Osteocyte (in vitro differentiated cells): ENCODE measurements at places on chromosomes 5 and 9. TPM values are rescaled to one million over a fixed set of nuclear protein-coding genes. Genes with fewer than 3 reads are reported as not detected.

- no peaks in the 10 kb centered on the region for H3K36me3 ChIP-seq
- no peak overlapping the region for H3K4me3 ChIP-seq
- peaks cover 43% of the 10 kb centered on the region for H3K4me1 ChIP-seq
- H3K27me3 ChIP-seq: no peaks in the 10 kb centered on the region
- DNase-seq: no peak
These were observed 105.6 kb upstream of the PCA3 start for GRCh38 chr9:76658510-76659231.

DNA sequence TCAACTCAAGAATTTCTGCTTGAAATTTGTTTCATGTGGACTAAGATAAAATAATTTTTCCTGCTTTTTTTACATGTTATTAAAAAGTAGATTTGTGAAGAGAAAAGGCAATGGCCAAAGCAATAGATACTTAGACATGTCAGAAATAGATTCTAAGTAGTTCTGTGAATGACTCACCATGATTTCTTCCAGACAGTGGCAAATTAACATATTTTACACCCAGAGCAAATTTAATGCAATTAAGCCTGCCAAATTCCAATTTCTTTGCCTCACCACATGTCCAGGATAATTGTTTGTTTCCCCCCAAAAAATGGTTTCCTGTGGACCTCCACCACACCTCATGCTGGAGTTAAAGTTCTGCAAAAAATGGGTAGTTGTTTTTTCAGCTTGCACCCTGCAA is 651.4 kb downstream of the CETN3 start:
- H3K36me3 ChIP-seq: no peaks in the 10 kb centered on the region
- no peaks in the 10 kb centered on the region for H3K27me3 ChIP-seq
- H3K4me1 ChIP-seq: peaks cover 15% of the 10 kb centered on the region

DNA sequence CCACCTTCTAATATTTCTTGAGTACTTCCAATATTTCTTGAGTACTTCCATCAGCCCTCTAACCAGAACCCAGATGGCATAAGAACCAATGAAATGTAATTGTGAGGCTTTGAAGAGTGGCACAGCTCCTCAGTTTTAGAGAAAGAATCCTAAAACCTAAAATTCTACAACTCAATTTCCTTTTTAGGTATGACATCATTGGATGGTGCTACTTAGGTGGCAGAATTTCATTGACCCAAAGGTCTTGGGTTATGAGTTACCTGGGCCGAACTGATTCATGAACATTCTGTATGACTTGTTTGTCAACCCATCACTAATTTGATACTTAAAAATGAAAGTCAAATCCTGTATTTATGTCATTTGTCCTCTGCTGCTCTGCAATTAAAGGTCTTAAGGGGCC is 13.1 kb downstream of the HMGCS1 start:
- no peak overlapping the region for H3K4me3 ChIP-seq
- peaks cover 30% of the 10 kb centered on the region for H3K36me3 ChIP-seq
- DNase-seq: no peak
- H3K27me3 ChIP-seq: no peaks in the 10 kb centered on the region

DNA sequence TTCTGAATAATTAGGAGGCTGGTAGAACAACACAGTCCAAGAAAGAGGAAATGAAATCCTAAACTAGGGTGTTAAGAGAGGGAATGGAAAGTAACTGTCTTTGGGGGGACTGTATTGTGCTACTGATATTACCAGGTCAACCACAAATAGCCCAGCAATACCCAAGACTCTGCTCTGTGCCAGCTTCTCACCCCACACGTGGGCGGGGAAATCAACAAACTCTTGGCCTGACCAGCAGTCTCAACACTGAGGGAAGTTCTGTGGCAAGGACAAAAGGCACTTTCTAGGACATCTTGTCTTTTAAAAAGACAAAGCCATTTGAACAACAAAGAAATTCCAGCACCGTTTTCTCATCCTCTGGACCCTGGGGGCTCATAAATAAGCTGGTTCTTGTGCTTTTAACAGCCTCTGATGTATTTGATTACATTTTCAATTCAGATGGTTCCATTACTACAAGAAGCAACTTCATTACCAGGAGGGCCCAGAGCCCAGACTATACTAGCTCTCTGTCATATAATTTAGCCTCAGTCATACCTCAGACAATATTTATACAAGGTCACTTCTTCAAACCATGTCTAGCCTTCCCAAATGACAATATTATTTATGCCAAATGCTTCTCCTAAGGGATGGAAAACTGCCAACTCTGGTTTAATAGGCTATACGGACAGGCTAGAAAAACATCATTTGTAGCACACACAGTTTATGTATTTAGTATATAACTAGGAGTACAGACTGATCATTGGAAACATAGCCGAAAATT is 297.8 kb downstream of the CWC27 start:
- no peak overlapping the region for H3K4me3 ChIP-seq
- no peaks in the 10 kb centered on the region for H3K36me3 ChIP-seq
- peaks cover 28% of the 10 kb centered on the region for H3K4me1 ChIP-seq
- DNase-seq: no peak
- peak overlapping the region; percentile 56 for H3K27ac ChIP-seq
- H3K27me3 ChIP-seq: no peaks in the 10 kb centered on the region

GRCh38 chr5:142428036-142428772 is 103.4 kb upstream of the SPRY4 start:
- no peak overlapping the region for H3K4me3 ChIP-seq
- DNase-seq: no peak
- H3K4me1 ChIP-seq: peaks cover 27% of the 10 kb centered on the region
- peaks cover 3% of the 10 kb centered on the region for H3K27me3 ChIP-seq
- no peak overlapping the region for H3K27ac ChIP-seq
- H3K36me3 ChIP-seq: no peaks in the 10 kb centered on the region

DNA sequence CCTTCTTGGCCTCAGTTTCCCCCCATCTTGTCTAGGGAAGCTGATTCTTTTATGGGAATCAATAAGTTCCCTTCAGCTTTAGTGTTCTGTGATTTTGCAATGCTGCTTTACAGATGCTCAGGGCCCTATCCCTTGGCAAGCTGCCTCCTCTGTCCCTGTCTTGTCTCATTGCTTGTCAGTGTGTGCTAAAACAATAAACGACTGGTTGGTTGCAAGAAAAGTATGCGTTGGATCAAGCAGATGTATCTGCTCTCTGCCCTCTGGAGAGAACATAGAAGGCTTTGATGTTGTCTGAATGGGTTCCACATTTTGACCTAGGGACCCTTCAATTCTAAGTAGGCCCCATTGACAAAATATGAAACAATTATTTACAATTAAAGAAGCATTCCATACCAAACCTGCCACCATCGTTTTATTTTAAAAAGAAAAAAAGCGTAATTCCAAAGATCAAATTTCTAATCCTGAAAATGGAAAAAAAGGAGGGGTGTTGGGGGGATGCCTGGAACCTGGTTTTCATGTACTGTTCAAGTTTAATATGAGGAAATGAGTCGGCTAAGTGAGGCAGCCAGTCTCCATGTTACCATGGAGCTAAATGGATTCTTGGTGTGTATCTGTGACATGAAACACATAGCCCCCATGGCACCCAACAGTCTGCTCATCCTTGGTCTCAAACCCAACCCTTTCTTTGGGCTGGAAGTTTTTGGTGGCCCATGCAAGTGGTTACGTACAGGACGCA is 31.2 kb upstream of the TARS1 start:
- H3K36me3 ChIP-seq: peaks cover 2% of the 10 kb centered on the region
- H3K4me1 ChIP-seq: peaks cover 5% of the 10 kb centered on the region
- DNase-seq: no peak

- H3K4me1 ChIP-seq: peaks cover 2% of the 10 kb centered on the region
- no peak overlapping the region for H3K27ac ChIP-seq
- H3K36me3 ChIP-seq: peaks cover 12% of the 10 kb centered on the region
- H3K27me3 ChIP-seq: no peaks in the 10 kb centered on the region
- DNase-seq: no peak
These were observed 28.0 kb downstream of the TEX10 start for GRCh38 chr9:100324594-100325200.

DNA sequence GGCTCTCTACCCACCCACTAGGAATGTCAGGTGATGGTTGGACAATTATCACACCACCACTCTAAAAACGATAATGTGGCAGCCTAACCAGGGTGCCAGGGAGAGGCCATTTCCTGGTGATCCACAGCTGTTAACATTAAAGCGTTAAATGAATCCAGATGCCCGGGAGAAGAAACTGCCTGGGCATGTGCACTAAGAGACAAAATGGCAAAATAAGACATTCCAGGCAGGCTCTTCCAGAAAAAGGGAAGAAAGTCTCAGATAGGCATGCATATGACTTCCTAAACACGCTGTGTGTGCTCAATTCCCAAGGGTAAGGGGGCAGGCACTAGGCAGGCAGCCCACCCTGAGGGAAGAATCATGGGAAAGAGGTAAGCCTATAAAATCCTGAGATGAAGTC is 4.6 kb upstream of the TXN start:
- H3K27me3 ChIP-seq: no peaks in the 10 kb centered on the region
- no peak overlapping the region for H3K27ac ChIP-seq
- H3K4me1 ChIP-seq: peaks cover 15% of the 10 kb centered on the region

DNA sequence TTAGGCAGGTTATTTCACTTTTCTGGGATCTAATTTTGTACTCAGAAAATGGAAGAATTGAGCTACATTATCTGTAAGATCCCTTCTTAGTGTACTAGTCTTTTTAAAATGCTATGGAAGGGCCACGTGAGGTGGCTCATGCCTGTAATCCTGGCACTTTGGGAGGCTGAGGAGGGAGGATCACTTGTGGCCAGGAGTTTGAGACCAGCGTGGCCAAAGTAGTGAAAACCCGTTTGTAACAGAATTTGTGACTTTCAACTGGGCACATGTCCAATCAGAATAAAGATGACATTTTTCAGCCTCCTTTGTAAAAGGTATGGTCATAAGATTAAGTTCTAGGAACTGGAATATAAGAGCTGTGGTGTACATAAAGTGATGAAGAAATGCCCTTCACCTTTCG is 3.1 kb upstream of the RAB3C start:
- H3K27ac ChIP-seq: no peak overlapping the region
- no peaks in the 10 kb centered on the region for H3K36me3 ChIP-seq
- DNase-seq: no peak
- H3K4me3 ChIP-seq: no peak overlapping the region

DNA sequence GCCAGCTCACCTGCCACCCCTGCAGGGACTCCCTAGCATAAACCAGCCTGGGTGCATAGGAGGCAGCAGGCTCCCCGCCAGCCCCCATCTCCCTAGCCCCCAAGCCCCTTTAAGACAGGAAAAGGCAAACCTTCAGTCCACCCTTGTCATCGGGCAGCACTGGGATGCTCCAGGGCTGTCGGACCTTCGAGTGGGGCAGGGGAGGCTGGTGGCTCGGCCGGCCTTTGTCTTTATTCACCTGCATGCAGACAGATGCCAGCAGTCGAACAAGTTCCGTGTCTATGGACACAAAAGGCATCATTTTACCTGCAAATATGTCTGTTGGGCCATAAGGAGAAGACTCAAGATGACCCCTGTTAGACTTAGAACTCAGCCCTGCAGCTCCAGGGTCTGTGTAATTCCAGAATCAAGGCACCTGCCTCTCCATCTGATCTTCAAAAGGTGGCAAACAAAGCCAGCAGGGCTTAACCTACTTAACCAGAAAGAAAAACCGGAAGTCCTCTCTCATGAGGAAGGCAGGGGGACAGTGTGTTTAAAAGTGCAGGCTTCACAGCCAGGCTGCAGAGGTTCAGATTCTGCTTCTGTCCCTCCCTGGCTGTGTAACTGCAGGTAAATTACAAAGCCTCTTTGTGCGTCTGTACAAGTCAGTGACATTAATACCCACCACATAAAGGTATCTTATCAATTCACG is 16.2 kb downstream of the ANKS6 start:
- H3K4me3 ChIP-seq: no peak overlapping the region
- H3K36me3 ChIP-seq: peaks cover 17% of the 10 kb centered on the region
- H3K4me1 ChIP-seq: peaks cover 4% of the 10 kb centered on the region
- DNase-seq: peak; percentile 76

GRCh38 chr5:16050414-16050813 is 129.2 kb downstream of the MARCHF11 start:
- peaks cover 1% of the 10 kb centered on the region for H3K36me3 ChIP-seq
- no peak for DNase-seq
- no peak overlapping the region for H3K4me3 ChIP-seq
- no peaks in the 10 kb centered on the region for H3K27me3 ChIP-seq
- H3K4me1 ChIP-seq: peaks cover 11% of the 10 kb centered on the region
- H3K27ac ChIP-seq: no peak overlapping the region

- DNase-seq: peak; percentile 92
- H3K36me3 ChIP-seq: no peaks in the 10 kb centered on the region
These were observed 113.0 kb downstream of the GAPVD1 start for GRCh38 chr9:125374443-125375309.

DNA sequence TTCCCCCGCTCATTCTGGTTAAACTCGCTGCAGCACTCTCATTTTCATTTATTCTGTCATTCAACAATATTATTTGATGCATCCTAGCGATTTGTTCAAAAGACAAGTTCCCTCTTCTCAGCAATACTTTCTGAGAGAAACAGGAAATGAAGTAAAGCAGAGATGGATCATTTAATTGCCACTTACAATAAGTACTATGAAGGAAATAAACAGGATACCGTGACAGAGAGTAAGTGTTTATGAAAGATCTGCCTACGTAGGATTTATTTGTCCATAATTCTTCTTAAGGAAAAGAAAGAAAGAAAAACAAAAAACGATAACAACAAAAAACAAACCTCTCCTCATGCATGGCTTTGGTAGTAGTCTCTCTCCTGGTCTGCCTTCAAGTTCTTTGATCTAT is 406.8 kb upstream of the ZNF608 start:
- DNase-seq: no peak
- H3K36me3 ChIP-seq: no peaks in the 10 kb centered on the region
- H3K4me1 ChIP-seq: peaks cover 45% of the 10 kb centered on the region
- no peaks in the 10 kb centered on the region for H3K27me3 ChIP-seq
- no peak overlapping the region for H3K4me3 ChIP-seq
- H3K27ac ChIP-seq: peak overlapping the region; percentile 32

DNA sequence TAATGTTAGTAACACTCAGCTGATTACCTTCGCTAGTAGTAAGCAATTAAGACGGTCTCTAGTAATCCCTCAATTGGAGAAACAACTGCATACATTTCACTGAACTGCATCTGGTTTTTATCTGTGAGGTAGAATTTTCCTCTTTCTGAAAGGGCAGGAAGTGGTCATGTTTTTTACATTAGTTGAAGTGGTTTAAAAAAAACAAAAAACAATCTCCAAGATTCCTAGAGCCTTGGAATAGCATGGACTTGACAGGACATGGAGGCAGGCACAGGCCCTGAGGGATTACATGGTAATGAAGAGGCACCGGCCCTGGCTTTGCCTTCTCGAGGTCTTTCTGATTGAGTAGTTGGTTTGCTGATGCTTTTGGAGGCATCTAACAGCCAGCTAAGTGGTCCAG is 25.8 kb downstream of the THBS4 start:
- no peaks in the 10 kb centered on the region for H3K36me3 ChIP-seq
- H3K4me3 ChIP-seq: no peak overlapping the region
- H3K27ac ChIP-seq: no peak overlapping the region
- peak; percentile 44 for DNase-seq
- H3K4me1 ChIP-seq: peaks cover 16% of the 10 kb centered on the region

GRCh38 chr5:148374690-148375360 is 8.9 kb upstream of the FBXO38 start:
- no peaks in the 10 kb centered on the region for H3K27me3 ChIP-seq
- H3K4me3 ChIP-seq: no peak overlapping the region
- H3K4me1 ChIP-seq: no peaks in the 10 kb centered on the region
- DNase-seq: no peak
- no peak overlapping the region for H3K27ac ChIP-seq
- no peaks in the 10 kb centered on the region for H3K36me3 ChIP-seq

The PCDHB6 gene
- 1.4 and 1.6 TPM in 2 replicates for total RNA-seq

The FRMD3 gene
- total RNA-seq: 0.29 and 0.35 TPM in 2 replicates

The XRCC4 gene
- total RNA-seq: 4.2 and 5.1 TPM in 2 replicates

The FOXI1 gene
- total RNA-seq: not detected in 2 replicates

The HMHB1 gene
- not detected in 2 replicates for total RNA-seq

The TTLL11 gene
- total RNA-seq: 6.0 and 7.9 TPM in 2 replicates

The EIF4EBP3 gene
- 13.2 and 14.7 TPM in 2 replicates for total RNA-seq

The SHOC1 gene
- not detected in 2 replicates for total RNA-seq

The DAB2 gene
- 186 and 195 TPM in 2 replicates for total RNA-seq

The GFI1B gene
- total RNA-seq: not detected in 2 replicates

The C8G gene
- total RNA-seq: 1.3 and 1.7 TPM in 2 replicates

The GMCL2 gene
- not detected in 2 replicates for total RNA-seq

The KIF24 gene
- 1.4 and 1.5 TPM in 2 replicates for total RNA-seq

The GALNT12 gene
- total RNA-seq: not detected in 2 replicates

The TSSK1B gene
- total RNA-seq: 0.21 and 0.42 TPM in 2 replicates

The TLE4 gene
- 102 and 115 TPM in 2 replicates for total RNA-seq
